ENCODE measurements at places on chromosomes 2 and 18.

- no peak for DNase-seq
Observed at GRCh38 chr2:41723526-41723925, 324.3 kb upstream of the PKDCC start.

GRCh38 chr2:636641-637405 lies 40.4 kb downstream of the TMEM18 start:
- peak; percentile 6 for DNase-seq

GRCh38 chr2:156852210-156852609 lies 405.3 kb upstream of the GALNT5 start:
- no peak for DNase-seq

DNA sequence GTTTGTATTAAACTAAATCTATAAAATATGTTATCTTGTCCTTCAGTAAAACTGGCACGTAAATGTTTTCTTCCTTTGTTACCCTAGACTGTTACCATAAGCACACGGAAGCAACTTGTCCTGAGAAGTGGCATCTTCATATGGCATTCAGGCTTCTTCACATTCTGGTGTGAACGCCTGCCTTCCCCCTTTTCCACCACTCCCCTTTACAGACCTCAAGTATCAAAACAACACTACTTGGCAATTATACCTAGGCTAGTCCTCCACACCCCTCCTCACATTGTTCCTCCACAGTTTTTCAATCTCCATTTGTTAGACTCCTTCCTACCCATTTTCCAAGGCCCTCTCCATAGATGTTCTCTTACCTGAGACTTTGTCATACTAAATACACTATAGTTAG lies 2.9 kb downstream of the MEX3C start:
- no peak for DNase-seq
